ENCODE measurements at places on chromosomes 4 and X.

GRCh38 chrX:134171661-134172587 lies 65.1 kb upstream of the CCDC160 start:
- peak; percentile 74 for DNase-seq

- no peak for DNase-seq
These were observed 126.3 kb downstream of the RAP1GDS1 start for GRCh38 chr4:98387345-98388026.

DNA sequence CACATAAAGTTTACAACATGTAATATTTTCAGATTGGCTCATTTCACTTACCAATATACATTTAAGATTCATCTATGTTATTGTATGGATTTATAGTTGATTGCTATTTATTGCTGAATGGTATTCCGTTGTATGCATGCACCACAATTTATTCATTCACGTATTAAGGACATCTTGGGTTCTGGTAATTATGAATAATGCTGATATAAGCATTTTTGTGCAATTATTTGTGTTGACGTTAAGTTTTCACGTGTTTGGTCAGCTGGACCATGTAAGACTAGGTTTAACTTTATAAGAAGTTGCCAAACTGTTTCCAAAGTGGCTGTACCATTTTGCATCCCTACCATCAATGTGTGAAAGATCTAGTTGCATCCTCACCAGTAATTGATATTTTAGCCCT lies 35.1 kb downstream of the MAGEB10 start:
- no peak for DNase-seq

GRCh38 chrX:132842460-132843238 lies 115.8 kb downstream of the HS6ST2 start:
- no peak for DNase-seq

DNA sequence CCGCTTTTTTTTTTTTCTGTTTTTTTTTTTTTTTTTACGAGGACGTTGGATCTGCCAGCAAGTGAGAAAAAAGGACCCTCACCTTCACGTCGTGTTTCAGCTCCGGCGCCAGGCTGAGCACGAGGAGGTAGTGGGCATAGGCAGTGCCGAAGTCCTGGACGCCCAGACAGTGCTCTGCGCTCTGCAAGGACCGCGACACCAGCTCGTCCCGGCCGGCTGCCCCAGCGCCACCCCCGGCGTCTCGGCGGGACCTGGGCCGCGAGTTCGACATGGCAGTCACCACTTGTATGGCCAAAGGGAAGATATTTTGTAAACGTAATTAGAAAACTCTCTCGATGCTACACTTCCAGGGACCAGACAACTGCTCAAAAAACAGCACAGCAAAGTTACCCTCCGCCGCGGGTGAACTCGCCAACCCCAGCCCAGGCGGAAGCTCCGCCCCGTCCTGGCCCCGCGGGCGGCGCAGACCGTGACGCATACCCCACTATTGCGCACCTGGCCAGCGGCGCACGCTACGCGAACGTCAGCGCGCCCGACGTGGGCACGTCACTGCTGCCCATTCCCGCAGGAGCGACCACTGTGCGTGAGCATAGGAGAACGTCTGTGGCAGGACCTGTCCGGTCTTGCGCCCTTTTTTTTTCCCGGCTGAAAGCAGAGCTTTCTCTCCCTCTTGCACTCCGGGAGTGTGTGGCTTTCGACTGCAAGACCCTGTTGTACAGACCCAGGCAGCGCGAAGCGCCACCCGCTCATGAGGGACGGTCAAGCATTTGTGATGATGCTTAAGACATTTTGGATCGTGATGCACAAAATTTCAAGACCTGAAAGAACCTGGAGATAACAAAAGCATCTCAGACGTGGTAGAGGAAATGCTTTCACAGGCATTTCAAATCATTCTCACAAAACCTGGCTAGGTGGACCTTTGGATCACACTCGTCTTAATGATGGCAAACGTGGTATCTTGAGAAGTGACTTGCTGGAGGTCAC lies at the start of gene PRMT9:
PRMT9 (minus strand) TSS at position 447 of the 984 bp plus-strand sequence; CDS start at position 271, 176 bp downstream.
- DNase-seq = peak; percentile 92

DNA sequence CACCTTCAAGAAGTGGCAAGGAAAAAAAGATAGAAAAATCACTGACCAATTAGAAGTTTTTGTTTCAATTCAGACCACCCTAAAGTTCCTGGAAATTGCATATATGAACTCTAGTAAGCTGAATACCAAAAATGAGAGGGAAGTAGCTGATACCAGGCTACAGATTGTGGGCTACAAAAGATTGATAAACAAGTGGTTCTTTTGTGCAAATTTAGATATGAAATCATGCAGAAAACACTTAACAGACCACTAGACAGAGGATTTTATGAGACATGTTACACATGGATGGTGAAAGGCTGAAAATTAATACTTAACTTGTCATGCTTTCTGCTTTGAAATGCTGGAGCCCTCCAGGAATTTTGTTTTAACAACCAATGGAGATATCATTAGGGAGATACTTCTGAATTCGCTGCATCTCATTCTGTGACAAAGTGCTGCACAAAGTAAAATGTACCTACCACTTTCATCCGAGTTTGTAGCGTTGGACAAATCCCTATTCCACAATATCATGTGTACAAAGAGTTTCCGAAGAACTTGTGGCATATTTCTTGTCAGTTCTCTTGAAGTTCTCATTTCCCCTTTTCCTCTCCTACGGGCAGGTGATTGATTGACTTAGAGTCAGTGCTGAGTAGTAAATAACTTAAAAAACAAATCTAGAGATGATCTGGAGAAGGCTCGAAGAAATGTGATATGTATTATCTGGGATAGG lies 235.0 kb downstream of the PALLD start:
- no peak for DNase-seq

DNA sequence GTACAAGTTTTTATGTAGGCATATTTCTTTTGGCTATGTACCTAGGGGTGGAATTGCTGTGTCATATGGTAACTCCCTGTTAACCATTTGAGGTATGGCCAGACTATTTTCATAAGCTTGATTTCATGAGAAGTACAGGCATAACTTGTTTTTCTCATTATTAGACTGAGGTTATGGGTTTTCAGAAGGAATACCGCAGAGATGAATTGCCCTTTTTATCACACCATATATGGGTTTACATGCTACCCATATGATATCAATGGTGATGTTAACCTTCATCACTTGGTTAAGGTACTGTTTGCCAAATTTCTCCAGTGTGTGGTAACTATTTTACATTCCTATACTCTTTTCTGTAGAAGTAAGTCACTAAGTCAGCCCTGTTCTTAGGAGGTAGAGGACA lies 23.5 kb downstream of the RAB40A start:
- DNase-seq = no peak

DNA sequence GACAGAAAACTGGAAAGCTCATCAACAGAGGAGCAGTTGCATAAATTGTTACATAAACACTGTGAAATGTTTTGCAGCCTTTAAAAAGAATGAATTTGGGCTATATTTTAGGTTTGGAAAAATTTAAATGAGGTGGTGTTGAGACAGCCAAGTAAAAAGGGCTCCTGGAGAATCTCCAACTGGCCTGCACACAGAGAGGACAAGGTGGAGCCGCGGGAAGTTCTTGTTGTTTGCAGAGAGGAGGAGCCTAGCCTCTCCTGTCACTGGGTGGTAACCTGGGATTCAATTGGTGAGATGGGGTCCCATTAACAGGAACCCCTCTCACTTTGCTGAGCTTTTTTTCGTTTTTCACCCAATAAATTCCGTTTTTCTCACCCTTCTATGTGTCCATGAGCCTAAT lies 13.4 kb downstream of the GIMD1 start:
- no peak for DNase-seq

DNA sequence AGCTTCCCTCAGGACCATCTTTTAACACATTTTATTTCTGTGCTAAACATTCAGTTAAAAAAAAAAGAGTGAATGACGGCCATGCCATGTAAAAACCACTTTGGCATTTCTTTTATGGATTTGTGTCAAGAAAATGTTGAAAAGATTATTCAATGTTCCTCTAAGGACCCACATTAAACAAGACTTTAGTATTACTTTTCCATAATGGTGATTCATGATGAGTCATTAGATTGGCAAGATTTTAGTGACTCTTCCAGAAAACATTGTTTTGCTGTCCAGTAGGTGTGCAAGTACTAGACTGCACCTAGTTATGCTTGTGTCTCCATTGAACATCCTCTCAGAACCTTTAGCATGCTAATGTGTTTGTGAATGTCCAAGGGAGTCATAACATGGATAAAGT lies 748.6 kb downstream of the STPG2 start:
- DNase-seq = no peak

- DNase-seq = no peak
These were observed 181.8 kb upstream of the POF1B start for GRCh38 chrX:85561231-85561630.

GRCh38 chr4:8847764-8848163 lies 23.9 kb downstream of the HMX1 start:
- no peak for DNase-seq

DNA sequence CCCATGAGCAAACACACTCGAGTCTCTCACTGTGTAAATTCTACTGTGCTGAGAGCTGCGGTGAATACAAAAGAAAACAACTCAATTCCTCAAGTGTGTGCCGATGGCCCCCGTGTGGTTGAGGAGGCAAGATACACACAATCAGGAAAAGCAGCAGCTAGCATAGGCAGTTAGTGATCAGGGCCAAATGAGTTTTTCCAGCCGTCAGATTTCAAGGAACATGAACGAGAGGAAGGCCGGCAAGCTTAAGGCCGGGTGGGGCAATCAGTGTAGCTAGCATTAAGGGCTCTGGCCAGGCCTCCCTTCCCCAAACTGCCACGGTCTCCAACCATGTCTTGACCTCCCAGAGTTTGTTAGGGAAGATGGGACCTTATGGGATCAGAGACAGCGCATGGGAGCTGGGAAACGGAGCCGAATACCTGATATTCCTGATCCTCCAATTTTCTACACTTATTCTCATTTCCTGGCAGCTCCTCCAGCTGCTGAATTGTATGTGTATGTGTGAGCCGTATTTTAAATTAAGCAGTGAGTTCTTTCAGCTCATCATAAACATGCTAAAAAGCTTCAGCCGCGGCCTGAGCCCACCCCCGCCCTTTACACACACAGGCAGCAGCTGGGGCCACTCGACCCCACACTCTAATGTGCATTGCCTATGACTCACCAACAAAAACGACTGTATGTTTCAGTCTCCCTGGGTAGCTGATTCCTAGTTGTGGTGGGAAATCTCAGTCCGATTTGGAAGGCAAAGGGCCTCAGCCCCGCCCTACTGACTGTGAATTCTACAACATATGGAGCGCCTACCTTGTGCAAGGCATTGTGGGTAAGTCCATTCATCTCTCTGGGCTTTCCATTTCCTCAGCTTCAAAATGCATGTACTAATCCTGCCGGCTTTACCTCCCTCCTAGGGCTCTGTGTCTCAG lies 59.9 kb downstream of the RTL9 start:
- no peak for DNase-seq

- DNase-seq = no peak
These were observed 66.1 kb upstream of the SLC39A8 start for GRCh38 chr4:102411408-102411807.

DNA sequence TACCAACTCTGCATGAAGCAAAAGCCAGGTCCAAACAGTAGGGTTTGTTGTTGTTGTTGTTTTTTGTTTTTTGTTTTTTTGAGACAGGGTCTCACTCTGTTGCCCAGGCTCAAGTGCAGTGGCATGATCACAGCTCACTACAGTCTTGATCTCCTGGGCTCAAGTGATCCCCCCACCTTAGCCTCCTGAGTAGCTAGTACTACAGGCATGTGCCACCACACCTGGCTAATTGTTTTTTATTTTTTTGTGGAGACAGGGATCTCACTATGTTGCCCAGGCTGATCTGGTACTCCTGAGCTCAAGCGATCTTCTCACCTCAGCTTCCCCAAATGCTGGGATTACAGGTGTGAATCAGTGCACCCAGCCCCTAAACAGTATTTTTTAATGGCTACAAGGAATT lies 6.2 kb downstream of the S100P start:
- DNase-seq = no peak

DNA sequence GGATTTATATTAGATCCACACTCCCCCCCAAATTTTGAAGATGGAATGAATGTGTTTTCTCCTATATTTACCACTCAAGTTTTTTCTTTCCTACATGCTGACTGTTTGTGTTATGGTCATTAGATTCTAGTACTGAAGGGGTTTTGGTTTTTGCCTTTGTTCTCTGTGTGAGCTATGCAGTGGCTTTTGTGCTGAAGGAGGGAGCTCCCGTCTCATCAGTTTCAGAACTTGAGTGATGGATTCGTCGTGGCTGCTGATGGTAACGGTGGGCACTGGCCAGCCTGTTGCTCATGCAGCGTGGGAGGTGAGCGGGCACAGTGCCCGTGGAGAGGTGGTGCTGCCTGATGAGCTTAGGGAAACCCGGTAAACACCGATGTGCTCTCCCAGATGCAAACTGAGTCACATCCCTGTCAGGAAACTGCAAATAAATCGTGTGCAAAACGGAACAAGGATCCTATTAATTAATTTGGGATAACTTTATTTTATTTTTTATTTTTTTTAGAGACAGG lies 101.5 kb downstream of the SORBS2 start:
- DNase-seq = no peak

DNA sequence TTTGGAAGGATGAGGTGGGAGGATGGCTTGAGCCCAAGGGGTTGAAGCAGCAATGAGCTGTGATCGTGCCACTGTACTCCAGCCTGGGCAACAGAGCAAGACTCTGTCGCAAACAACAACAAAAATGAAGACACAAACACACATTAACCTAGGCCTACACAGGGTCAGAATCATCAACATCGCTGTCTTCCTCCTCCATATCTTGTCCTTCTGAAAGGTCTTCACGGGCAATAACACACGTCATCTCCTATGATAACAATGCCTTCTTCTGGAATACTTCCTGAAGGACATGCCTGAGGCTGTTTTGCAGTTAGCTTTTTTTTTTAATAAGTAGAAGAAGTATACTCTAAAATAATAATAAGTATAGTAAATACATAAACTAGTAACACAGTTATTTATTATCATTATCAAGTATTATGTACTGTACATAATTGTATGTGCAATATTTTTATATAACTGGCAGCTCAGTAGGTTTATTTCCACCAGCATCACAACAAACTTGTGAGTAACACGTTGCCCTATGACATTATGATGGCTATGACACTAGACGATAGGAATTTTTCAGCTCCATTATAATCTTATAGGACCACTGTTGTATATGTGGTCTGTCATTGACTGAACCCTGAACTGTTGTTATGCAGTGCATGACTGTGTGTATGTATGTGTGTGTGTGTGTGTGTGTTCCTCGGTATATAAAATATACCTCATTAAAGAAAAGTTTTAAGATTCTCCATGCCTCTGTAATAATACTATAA lies 69.2 kb upstream of the MAML3 start:
- DNase-seq = no peak

- DNase-seq = no peak
These were observed 30.3 kb upstream of the HTRA3 start for GRCh38 chr4:8239226-8239625.

DNA sequence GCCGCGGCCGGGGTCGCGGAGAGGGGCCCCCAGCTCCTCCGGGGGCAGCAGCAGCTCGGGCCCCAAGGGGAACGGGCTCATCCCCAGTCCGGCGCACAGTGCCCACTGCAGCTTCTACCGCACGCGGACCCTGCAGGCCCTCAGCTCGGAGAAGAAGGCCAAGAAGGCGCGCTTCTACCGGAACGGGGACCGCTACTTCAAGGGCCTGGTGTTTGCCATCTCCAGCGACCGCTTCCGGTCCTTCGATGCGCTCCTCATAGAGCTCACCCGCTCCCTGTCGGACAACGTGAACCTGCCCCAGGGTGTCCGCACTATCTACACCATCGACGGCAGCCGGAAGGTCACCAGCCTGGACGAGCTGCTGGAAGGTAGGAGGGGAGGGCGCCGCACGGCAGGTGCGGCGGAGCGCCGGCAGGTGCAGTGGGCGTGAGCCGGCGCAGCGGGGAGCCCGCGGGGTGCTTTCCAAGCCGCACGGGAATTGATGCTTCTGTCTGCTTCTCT lies 886 bp downstream of the DCLK2 start:
- no peak for DNase-seq

GRCh38 chrX:37686996-37687395 lies 1.4 kb downstream of the XK start:
- no peak for DNase-seq
